ENCODE measurements at places on chromosomes 11 and 22.
A peak's percentile ranks its signal among the peaks of the same experiment; 100 is the strongest.

- no peak for DNase-seq
These were observed 135.4 kb downstream of the METTL15 start for GRCh38 chr11:28243581-28243980.

- no peak for DNase-seq
These were observed 572.6 kb downstream of the INSC start for GRCh38 chr11:15687342-15687741.

GRCh38 chr11:61542024-61542461, 33.5 kb downstream of the LRRC10B start:
- DNase-seq: no peak

- DNase-seq: no peak
These were observed 10.5 kb downstream of the ARL14EP start for GRCh38 chr11:30333405-30333804.

DNA sequence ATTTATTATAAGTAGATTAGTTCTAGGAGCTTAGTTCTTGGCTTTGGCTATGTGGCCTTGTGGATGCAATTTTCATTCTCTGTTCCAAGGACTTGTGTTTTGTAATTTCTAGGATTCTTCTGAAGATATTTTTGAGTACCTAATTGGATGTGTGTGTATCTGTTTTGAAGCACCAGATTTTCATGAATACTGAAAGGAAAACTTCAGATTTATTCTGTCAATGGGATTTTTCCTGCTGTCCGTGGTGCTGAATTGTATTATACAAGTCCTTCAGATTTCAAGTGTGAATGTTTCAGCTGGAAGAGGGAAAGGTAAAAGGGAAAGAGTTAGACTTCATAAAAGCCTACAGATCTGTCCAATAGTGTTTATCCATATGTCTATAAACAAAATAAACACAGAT, 18.2 kb upstream of the SYN3 start:
- DNase-seq: no peak

- no peak for DNase-seq
These were observed 34.1 kb upstream of the CRTAM start for GRCh38 chr11:122804161-122804560.

- no peak for DNase-seq
These were observed 39.3 kb downstream of the SGSM1 start for GRCh38 chr22:24845041-24845898.

- DNase-seq: peak; percentile 81
These were observed 1.7 kb downstream of the CBX6 start for GRCh38 chr22:38870312-38870741.

DNA sequence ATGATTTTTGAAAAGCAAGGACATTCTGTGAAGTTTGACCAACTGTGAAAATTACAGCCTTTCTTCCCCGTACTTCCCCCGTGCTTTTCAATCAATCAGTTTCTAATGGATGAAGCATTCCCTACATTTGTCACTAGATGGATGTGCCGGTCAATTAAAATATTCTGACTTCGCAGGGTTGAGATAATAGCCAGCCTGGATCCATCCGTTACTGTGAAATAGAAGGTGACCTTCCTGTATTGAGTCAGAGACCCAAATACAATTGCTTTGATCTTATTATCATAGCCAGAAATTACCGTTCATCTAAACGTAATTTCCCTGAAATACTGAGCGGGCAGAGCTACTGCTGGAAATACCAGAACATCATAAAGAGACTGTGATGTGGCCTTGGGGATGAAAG, 21.1 kb upstream of the PARVB start:
- DNase-seq: no peak

GRCh38 chr22:23283591-23284503, 103.5 kb downstream of the BCR start:
- no peak for DNase-seq

All from CD4-positive, alpha-beta T cell treated with Interleukin-6 at 100 ng/mL for 8 hours (primary cell).